Cerebellar nuclear complex (tissue), 1 donor: ENCODE measurements at places on chromosomes 2 and 18.

DNA sequence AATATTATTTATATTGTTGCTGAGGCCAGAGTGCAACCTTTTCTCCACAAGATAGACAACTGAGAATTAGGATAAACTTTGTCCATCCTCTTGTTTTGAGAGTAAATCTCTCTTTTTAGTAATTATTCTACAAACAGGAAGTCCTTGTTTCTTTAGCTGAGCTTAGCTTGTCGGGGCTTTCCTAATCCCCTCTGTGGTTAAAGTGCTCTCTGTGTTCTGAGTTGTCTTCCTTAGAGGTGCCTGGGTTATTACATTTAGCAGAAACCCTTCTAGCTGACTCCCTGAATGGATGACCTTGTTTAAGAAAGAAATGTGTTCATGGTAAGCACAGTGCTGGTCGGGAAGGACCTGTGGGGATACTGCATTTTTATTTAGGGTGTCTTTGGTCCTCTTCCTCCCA is 12.7 kb downstream of the USP39 start:
- no peak for DNase-seq

GRCh38 chr2:7111626-7112025 is 194.4 kb downstream of the RNF144A start:
- no peak for DNase-seq

DNA sequence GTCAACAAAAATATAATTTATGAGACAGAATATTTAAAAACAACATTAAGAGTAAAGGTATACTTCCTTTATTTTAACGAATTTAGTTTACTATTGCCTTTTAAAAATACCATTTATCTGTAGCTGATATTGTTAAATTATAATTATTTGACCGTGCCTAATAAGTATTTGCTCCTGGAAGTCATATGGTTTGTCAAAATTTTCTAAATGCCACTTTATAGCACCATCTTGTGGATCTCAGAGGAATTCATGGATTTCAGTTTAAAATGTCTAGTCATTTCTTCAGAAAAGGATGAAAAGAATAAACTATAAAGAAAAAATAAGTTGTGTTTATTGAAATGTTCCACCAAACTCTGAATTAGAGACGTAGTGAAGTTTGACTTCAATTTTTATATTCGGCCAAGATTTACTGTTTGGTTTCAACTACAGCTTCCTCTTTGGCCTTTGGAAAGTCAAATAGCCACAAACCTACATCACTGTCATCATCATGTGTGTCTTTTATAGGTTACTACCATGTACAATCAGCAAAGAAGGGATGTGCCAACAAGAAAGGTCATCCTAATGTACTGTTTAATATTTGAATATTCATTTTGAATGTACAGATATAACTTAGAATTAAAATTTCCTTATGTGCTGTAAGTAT is 10.3 kb upstream of the FTCDNL1 start:
- DNase-seq, result peak; percentile 4

- DNase-seq, result no peak
Measured at GRCh38 chr2:182404975-182405561, 21.8 kb downstream of the PDE1A start.
